ENCODE measurements at places on chromosomes 2 and 18.
A peak's percentile ranks its signal among the peaks of the same experiment; 100 is the strongest.

- DNase-seq = no peak
Measured at GRCh38 chr2:141058556-141058955, 1072.3 kb downstream of the LRP1B start.

DNA sequence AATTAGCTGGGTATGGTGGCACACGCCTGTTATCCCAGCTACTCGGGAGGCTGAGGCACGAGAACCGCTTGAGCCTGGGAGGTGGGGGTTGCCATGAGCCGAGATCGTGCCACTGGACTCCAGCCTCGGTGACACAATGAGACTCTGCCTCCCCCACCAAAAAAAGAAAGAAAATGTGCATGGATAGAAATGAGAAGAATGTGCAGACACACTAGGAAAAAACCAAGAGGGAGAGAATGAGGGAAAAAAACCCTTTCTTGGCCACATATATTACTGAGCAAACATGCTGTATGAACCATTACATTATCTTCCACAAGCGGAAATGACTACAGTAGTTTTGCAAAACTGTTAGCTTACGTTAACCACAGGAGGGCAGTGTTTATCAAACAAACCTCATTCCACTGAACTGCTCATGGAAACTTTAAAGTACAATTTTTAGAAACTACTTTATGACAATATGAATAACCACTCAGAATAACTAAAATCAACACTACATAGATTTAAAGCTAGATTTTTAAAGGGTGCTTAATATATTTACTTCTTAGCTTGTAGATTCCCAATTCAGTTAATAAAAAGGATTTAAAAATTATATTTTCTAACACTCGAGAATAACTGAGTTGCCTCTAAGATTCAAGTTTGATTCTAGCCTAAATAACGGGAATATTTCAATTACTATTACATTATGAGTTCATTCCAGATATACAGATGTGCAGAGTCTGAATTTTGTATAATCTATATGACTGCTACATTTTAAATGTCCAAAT lies 26.4 kb downstream of the ASXL2 start:
- no peak for DNase-seq

- DNase-seq = no peak
Measured at GRCh38 chr2:16319551-16320121, 346.0 kb downstream of the CYRIA start.

DNA sequence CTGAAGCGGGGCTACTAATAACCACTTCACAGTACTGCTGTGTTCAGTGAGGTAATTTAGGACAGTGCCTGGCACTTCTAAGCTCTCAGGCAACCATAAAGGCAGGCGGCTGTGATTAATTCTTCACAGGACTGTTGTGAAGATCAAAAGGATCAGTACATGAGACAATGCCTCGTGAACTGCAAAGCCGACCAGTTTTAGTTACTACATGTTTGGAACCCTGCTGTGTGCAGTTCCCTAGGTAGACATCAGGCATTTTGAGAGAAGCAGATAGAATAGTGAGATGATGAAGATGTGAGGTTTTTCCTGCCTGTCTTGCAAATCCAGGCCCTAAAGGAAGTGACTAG lies 19.1 kb downstream of the EFHD1 start:
- DNase-seq = no peak

GRCh38 chr18:36298126-36298741 lies 721 bp downstream of the FHOD3 start:
- no peak for DNase-seq

DNA sequence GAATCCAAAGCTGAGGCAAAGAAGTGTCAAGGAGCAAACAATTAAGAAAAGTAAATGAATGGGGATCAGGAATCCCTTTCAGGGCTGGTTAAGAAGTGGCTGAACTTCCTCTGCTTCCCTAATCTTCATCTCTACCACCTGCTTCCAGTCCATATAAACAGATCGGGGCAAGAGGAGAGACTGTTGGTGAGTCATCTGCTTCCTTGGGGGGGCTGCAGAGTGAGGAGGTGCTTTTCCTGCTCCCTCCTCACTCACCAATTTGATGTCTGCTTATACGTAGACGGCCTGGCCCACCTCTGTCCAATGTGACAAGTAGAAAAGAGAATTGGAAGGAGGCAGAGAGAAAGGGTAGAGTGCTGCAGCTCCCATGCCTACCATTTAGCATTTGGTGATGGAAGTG lies 68.4 kb downstream of the NAB1 start:
- DNase-seq = no peak

DNA sequence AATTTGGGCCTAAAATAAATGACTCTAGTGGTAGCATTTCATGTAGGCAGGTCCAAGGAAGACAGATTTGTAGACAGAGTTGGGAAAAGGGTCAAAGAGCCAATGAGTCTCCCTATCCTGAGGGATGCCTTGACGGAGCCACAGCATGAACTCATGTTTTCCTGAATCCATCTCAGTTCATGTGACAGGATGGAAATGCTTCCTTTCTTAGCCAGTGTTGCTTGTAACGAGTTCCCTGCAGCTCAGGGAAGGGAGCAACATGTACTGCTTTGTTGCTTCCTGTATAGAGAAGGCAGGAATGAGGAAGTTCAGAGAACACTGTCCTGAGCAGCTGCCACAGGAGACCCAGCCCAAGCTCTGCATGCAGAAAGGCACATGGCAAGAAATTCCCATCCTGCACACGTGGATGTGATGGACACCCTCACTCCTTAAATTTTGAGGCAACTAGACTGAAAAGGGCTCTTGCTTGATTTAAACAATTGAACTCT lies 27.9 kb downstream of the TMEM17 start:
- no peak for DNase-seq

DNA sequence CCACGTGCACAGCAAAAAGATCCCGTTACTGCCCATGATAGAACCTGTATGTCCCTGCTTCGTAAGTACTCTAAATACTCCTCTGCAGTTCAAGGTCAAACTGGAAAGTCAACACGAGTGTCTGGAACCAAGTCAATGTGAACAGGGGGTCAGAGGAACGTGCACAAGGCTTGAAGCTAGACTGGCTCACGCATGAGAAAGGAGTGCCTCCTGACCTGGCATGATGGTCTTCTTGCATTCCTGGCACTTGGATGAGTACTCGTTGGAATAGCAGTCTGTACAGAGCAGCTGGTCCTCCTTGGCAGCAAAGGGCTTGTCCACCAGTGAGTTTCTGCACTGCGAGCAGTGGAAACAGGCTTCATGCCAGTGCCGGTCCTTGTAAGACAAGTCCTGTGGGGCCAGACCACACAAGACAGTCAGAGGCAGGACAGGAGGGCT lies 25.5 kb downstream of the FHL2 start:
- no peak for DNase-seq

DNA sequence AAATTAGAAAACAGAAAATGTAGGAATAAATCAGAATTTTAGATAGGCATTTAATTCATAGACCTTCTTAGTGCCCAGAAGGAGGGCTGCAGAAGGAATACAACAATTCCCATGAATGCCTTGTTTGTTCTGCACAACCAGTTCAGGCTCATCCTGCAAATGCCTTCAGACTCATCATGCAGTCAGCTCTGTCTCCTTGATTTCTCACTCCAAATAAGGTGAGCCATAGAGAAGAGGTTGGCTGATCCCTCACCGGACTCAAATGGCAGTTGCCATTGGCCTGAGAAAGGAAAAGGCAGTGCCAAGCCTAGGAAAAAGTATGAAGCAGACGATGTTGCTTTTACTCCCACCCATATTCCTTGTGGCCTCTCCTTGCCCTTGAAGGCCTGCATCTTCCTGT lies 50.3 kb downstream of the DSC3 start:
- no peak for DNase-seq

DNA sequence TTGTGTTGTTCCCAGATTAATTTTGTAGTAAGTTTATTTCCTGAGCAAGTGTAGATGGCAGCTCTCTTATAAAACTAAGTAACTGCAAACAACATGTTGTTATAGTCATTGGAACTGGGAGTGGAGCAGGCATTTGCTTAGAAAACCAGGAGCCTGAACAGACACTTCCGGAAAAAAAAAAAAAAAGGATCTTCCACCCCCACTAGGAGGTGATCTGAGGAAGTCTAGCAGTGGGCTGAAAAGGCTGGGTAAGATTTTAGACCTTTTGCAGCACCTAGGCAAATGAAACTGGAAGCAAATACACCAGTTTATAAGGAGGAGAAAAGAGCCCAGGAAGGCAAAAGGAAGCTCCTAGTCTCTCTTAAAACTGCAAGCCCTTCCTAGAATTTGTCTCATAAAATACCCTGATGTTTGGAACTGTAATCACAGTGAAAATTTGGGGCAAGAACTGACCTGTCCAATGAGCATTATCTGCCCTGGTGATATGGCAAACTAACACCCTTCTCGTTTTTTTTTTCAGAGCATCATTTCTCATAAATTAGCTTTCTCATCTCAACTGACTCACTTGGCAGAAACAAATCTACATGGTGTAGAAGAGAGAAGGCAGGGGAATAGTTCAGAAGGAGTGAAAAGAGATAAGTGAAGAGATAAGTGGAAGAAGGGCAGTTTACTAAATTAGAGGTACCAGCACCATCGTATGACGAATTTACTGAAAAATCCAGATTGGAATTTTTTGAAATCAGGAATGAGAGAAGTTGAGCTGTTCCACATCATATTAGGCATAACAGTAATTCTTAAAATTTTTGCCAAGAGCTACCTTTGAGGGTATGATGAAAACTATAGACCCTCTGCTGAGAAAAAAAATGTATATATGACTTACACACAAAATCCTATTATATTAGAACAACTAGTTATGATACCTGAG lies 4.2 kb upstream of the CCNYL1 start:
- DNase-seq = no peak

DNA sequence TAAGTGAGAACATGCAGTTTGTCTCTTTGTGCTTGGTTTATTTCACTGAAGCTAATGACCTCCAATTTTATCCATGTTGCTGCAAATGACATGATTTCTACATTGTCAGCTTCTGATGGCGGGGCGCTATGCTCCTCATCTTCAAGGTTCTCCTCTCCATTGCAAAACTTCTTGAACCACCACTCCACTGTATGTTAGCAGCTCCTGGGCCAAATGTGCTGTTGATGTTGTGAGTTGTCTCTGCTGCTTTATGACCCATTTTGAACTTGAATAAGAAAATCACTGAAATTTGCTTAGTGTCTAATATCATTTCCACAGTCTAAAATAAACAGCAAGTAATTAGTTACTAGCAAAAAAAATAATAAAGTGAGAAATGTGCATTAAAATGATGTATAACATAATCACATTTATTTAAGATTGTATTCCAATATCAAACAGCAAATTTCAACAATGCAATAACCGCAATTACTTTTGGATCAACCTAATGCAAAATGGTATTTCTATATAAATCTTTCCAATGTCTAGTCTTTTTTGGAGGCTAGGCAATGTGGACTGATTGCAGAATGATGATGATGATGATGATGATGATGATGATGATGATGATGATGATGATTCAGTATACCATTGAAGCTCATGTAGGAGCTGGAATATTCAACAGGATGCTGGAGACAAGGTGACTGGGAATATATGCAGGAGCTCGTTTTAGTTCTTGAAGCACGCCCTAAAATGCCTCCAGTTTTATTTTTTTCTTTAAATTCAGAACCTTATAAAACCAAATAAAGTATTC lies 304.9 kb upstream of the KYNU start:
- DNase-seq = no peak

DNA sequence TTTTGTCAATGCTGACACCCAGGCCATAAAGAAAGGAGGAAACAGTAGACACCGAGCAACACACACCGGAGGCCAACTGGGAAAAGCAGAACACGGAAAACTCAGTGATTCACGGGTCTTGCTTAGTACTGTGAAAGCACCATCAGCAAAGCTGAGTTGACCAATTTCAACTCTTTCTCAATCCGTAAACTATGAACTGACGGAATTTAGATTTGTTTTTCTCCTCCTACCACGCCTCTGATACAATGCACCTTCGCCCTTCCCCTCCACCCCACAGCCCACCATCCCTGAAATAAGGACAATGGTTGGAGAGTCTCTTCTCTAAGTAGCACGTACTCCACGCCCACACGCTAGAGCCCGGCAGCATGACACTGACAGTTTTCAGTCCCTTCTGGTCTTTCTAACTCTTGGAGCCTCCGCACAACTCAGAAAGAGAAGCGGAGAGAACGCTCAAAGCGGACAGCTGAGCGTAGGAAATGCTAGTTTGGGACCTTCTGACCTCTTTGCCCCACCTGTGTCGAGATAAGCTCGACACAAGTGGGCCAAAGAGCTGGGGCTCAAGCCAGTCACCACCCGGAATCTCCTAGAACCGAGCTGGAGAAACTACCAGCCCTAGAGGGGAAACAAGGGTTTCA lies 669 bp downstream of the LNPK start:
- peak; percentile 79 for DNase-seq

DNA sequence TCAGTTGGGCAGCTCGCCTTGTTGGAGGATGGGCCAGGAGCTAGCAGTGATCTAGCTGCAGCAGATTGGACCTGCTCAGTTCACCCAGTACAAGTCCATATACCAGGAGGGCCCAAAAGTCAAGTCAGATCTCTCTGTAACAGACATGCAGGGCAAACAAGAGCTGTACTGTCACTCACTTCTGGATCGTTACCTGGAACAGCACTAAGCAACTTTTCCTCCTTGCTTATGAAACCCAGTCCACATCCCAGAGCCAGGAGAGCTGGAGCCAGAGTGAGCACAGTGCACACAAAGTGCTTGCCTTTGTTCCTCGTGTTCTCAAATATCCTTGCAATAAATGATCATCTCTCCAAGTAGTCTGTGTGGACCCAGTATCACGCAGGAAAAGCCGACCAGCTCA lies 244.1 kb upstream of the FOSL2 start:
- DNase-seq = no peak

GRCh38 chr2:170301626-170302025 lies 123.7 kb downstream of the MYO3B start:
- DNase-seq = no peak

GRCh38 chr2:73307720-73308119 lies 14.4 kb upstream of the EGR4 start:
- no peak for DNase-seq

DNA sequence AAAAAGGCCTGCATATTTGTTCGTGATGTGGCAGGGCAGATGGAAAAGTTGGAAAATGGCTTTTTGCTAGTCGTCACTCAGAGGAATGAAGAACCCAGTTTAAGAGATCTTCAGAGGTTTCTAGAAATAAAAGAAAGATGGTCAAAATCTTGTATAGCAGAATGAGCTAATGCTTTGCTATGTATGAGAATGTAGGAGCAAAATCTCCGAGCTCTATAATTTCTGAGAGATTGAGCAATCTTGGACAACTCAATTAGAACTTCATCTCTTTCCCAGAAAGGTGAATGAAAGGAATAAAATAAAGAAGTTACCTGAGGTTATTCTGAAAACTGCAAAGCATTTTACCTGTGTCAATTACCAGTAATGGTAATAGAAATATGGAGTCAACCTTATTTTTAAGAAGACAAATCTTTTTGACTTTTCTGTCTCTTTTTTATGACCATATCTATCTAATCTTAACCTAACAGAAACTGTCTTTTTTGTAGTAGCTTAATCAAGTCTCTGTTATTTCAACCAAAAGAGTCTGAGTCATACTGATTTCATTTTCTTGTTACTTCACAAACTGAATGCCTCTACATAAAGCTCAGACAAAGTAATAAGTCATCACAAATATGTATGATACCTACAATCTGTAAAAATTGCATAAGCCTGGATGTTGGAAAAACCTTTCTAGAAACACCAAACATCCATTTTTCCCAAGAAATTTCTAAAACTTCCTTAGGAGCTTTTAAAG lies 32.5 kb downstream of the CCDC68 start:
- DNase-seq = no peak

- no peak for DNase-seq
Measured at GRCh38 chr18:76495006-76495370, at the start of gene ZNF516. ZNF516 (minus strand) TSS chr18:76495242; CDS start chr18:76443054, 52,188 bp downstream.
